ENCODE measurements at places on chromosomes 12 and 14.

DNA sequence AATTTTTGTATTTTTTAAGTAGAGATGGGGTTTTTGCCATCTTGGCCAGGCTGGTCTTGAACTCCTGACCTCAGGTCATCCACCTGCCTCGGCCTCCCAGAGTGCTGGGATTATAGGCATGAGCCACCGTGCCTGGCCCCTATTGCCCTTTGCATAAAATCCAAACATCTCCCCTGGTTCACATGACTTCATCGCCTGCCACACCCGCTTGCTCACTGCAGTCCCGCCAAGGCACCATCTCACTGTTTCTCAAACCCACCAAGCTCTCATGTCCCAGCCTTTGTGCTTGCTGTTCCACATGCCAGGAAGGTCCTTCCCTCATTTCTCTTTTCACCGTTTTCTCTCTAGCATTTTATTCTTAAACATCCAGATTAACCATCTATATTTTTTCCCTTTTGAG is 9.7 kb downstream of the RHOF start:
- no peak for DNase-seq

- no peak for DNase-seq
Measured at GRCh38 chr12:108633534-108634248, at the start of gene SELPLG. Gene SELPLG, minus strand, starts transcription at chr12:108633894. Its CDS starts 9,587 bp downstream, at chr12:108624307.

GRCh38 chr12:113135178-113136127 is at the start of gene RASAL1:
Gene RASAL1, minus strand, starts transcription at chr12:113135761. Its CDS starts 299 bp downstream, at chr12:113135462.
- no peak for DNase-seq

GRCh38 chr12:3311027-3311402 is 180.0 kb upstream of the PRMT8 start:
- no peak for DNase-seq

- no peak for DNase-seq
Measured at GRCh38 chr12:9619411-9620179, 11.9 kb upstream of the KLRB1 start.

- DNase-seq: peak; percentile 42
Measured at GRCh38 chr12:15728118-15728598, 61.0 kb downstream of the EPS8 start.

GRCh38 chr12:30870491-30871265 is 55.9 kb upstream of the TSPAN11 start:
- no peak for DNase-seq

- no peak for DNase-seq
Measured at GRCh38 chr12:131975228-131975627, 25.5 kb downstream of the EP400 start.

DNA sequence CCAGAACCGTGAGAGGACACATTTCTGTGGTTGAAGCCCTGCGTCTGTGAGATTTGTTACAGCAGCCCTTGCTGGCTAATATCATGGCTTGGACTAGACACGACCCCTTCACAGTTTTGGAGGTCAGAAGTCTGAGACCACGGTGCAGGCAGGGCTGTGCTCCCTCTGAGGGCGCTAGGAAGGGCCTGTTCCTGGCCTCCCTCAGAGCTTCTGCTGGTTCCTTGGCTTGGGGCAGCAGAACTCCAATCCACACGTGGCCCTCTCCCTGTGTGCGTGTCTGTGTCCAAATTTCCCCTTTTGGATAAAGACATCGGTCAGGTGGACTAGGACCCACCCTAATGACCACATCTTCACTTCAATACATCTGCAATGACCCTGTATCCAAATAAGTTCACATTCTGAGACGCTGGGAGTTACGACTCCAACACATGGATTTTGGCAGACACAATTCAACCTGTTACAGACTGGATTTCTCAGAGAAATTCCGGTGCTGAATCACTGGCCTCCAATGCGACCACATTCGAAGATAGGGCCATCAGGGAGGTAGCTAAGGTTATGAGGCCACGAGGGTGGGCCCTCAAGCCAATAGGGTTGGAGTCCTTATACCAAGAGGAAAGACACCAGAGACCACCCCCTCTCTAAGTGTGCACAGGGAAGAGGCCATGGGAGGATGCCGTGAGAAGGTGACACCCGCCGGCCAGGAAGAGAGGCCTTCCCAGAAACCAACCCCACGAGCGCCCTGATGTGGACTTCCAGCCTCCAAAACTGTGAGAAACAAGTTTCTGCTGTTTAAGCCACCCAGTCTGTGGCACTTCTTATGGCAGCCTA is 43.6 kb upstream of the PPP2R5C start:
- DNase-seq: no peak

DNA sequence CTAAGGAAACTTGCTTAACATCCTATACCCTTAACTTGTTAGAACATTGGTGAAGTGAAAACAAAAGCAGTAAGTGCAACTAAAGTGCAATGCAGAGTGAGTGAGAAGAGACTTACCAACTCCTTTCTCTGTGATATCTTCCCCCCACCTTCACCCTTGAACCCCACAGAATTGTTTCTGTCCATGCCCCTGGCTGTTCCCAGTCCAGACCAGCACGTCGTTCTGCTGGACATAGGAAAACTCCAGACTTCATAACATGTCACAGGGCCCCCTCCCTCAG is 91.9 kb downstream of the DAD1 start:
- no peak for DNase-seq

GRCh38 chr12:85509081-85509856 is 229.2 kb downstream of the ALX1 start:
- no peak for DNase-seq

GRCh38 chr14:70971560-70971959 is 64.3 kb downstream of the PCNX1 start:
- DNase-seq: no peak

- no peak for DNase-seq
Measured at GRCh38 chr12:11798006-11798708, 148.7 kb downstream of the ETV6 start.

DNA sequence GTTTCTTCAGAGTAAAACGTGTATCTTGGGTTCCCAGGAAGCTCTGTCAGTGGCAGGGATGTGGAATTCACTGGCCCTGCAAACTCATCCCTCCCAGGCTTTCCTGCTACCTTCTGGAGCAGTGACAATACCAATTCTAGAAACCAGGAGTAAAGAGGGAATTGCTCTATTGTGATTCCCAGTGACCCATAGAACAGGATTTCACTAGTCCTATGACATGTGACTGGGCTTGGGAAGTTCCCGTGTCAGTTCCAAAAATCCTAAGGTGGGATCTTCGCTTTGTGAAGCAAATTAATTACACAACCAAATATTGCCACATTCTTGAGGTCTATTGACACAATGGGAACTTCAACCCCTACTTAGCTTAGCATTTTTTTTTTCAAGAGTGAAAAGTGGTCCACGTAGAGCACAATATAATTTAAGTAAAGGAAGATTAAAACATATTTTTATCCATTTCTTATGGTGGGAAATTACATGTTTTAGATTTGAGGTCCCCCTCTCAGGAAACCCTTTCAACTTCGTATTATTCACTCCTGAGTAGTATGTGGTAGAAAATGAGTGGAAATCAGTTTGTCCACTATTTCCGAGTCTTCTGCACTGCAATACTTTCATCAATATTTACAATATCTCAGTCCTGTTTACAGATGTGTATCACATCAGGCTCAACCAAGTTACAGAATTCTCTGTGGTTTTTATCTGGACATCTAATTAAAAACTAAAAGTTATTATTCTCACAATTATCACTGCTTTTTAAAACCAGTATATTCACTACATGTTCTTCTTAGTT is 88.9 kb upstream of the SOX5 start:
- DNase-seq: no peak

GRCh38 chr12:62934239-62934798 is 631 bp downstream of the PPM1H start:
- DNase-seq: no peak

- no peak for DNase-seq
Measured at GRCh38 chr14:92959761-92960680, 37.1 kb downstream of the CHGA start.
